ENCODE measurements at places on chromosomes 2 and 18.
A peak's percentile ranks its signal among the peaks of the same experiment; 100 is the strongest.

- DNase-seq: no peak
Measured at GRCh38 chr2:8927510-8928455, 75.7 kb downstream of the MBOAT2 start.

DNA sequence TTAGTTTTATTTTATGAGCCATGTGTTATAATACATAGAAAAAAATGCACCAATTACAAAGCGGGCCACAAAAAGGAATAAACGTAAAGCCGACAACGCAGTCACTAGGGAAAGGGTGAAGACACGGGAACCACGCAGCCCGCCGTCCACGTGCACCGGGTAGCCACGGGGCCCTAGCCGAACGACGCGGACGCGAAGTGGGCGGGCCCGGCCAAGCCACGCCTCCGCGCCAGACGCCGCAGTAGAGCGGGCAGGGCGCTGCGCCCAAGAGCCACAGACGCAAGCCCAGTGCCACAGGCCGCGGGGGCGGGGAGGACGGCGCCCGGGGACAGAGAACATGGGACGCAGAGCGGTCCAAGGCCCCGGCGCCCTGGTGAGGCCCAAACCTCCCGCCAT is at the start of gene DUSP28:
TSS of gene DUSP28 (plus strand) at position 274 of the 396 bp plus-strand sequence. CDS start 328 bp downstream, outside the sequence.
- peak; percentile 86 for DNase-seq

GRCh38 chr2:206978746-206979145 is 39.4 kb downstream of the CPO start:
- DNase-seq: no peak

GRCh38 chr2:190540048-190540447 is 5.5 kb upstream of the NEMP2 start:
- DNase-seq: no peak

DNA sequence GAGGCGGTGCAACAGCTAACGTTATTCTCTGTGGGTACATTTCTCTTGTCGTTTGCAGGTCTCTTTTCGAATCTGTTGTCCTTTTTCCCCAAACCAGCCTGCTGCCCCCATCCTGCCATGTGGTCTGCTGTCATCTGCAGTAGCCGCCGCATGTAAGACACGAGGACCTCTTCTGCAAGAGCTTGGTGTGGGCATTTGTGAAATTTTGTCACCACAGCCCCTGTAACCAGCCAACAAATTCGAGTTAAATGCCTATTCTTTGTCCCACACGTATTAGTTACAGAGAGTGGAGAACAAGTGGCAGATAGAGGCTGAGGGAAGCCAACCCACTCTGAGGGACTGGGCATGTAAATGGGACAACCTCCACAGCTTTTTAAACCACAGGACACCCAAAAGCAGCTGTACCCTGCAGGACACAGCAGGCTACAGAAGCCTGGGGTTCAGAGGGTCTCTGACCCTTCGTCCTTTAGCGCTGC is 35.0 kb downstream of the ITGA6 start:
- DNase-seq: no peak

GRCh38 chr2:12178289-12179080 is 432.1 kb downstream of the LPIN1 start:
- no peak for DNase-seq

Data from stimulated activated CD8-positive, alpha-beta memory T cell treated with anti-CD3 and anti-CD28 coated beads, Interleukin-15, amount 100 ng/mL, for 4 hours (primary cell).